Stimulated activated CD4-positive, alpha-beta T cell treated with anti-CD3 and anti-CD28 coated beads, TNF-alpha, amount 100 ng/mL, for 1 hour (primary cell): ENCODE measurements at places on chromosomes 7 and 10.

DNA sequence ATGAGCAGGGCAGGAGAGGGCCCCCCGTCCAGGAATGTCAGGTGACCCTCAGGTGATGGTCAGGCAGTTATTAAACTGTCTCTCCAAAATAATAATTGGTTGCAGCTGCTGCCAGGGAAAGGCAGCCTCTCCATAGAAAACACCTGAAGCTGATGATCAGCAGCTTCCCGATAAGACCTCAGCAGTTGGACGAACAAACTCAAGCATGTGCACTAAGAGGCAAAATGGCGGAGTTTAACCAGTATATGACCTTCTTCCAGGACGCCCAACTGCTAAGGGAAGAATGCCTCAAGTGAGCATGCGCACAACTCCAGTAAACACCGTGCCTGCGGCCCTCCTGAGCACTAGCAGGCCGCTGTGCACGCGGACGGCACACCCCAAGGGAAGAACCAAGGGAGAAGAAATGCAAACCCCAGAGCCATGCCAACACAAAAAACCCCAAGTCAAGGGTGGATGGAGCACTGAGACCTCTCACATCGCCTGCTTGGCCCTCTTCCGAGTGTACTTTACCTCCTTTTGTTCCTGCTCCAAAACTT is 38.9 kb upstream of the ADARB2 start:
- DNase-seq = no peak

DNA sequence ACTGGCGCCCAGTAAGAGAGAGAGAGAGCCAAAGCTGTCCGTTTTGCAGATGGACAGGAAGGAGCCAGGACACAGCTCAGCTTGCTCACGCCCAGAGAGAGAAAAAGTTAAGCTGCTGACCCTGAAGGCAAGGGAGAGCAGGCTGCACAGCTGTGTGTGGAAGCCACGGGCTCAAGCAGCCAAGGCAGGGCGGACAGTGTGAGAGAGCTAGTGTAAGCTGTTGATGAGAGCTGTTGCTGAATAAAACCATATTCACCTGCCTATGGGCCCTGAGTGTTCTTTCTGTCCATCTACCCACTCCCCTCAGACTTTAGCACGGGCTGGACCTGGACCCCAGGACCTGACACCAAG is 5.4 kb downstream of the INMT start:
- no peak for DNase-seq

GRCh38 chr7:23594879-23595604 is 2.1 kb upstream of the CCDC126 start:
- DNase-seq = no peak

- no peak for DNase-seq
Observed at GRCh38 chr7:23715099-23715498, 5.1 kb downstream of the STK31 start.

- no peak for DNase-seq
Observed at GRCh38 chr7:134515569-134516468, 11.5 kb upstream of the AKR1B10 start.

DNA sequence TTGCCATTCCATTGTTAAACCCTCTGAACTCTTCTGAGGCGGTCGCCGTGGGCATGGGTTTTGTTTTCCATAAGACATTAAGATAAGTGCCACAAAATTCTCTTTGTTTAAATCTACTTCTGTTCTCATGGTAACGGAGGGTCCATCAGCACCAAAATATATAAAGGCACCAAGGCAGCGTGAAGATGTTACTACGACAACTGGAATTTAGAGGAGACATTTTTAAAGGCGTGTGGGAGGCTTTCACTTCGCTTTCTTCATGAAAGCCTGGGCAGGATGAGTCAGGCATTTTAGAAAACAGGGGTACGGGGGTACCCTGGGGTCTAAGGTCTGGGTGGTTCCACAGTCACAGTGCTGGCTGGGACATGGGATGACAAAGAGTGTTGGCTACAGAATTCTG is 34.0 kb downstream of the SMKR1 start:
- no peak for DNase-seq

GRCh38 chr7:157458254-157458633 is 121.4 kb downstream of the DNAJB6 start:
- no peak for DNase-seq

DNA sequence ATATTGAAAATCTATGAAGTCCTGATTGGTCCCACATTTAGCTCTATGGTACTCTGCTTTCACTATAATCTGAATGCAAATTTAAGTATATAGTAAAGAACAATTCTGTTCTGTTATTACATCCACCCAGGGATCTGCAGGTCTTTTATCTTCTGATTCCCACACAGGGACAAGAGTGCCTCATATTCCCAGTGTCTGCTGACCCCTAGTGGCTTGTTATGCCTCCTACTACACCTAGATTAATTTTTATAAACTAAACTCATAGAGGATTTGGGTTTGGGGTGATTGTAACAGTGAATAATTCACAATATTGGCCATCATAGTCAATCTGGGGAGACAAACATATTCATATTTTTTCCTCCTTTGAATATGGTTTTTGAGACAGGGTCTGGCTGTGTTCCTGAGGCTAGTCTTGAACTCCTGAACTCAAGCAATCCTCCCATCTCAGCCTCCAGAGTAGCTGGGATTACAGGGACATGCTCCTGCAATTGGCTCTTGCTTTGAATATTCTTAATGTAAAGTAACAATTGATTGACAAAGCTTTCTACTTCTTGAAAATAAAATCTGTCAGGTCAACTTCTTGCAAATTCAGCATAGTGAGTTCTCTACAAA is 282.1 kb downstream of the KCND2 start:
- DNase-seq = no peak

DNA sequence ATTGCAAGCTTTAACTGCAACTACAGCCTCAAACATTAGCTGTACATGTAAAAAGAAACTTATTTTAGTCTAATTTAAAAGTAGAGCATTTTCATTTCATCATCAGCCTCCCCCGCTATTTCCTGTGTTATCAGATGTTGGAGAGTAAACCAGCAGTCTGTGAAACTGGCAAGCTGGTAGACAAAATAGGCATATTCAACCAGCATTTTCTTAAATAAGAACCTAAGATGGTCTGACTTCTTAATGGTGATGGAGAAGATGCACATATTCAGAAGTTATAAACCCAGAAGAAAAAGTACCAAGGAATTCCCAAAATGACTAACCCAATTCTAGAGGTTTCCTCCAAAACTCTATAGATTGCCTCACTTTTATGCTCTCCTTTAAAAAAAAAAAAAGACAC is 24.9 kb downstream of the PIK3AP1 start:
- no peak for DNase-seq

DNA sequence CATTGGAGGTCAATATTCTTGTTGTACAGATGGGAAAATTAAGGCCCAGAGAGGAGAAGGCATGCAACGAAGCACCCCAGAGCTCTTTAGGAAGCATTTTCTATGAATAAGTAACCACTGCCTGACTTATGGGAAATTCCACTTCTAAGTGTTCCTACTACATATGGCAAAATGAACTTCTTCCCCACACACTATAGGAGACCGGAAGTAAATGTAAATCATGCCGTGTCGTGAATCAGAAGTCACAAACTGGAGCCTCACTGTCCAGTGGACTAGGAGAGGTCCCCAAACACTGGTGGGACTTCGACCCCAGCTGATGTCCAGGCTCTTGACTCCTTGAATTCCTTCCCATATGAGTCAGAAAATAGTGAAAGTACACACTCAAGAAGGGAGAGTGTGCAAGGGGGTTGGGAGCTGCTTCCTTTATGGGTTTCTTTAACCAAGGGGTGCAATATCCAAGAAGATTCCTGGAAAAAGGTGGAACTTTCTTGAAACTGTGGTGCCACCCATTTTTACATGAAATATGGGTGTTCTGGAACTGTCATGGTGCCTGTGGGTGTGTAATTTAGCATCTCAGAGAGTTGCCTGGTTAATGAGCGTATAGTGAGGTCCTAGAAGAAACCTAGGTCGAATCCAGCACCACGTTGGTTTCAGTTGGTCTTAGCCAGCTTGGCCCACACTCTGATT is 6.7 kb downstream of the RASSF4 start:
- DNase-seq = no peak

DNA sequence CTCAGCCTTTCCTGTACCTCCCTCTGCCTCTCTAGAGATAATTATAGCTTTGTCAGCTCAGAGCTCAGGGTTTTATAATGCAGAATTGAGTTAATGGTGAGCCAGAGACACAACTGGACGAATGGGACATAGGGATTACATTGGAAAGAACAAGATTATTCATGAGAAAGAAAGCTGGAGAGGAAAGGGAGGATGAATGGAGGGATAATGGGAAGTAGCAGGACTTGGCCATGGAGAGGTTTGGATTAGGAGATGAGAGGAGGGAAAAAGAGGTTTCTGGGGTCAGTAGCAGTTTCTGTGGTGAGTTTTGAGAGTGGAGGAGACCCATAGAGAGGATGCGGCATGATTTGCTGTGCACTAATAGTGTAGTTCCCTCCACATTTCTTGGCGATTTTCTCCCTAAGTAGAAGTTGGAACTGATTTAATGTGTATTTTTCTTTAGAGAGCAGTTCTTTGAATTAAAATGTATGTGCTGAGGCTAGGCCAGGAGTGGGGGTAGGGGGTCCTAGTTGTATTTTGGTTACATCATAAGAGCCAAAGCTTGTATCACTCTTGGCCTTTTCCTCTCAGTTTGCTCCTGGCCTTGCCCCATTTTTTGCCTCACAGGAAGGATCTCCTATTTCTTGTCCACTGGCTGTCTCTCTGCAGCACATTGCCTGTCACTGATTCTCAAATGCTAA is 107.4 kb downstream of the MKX start:
- no peak for DNase-seq

GRCh38 chr10:88082391-88082790 is 219.0 kb downstream of the PTEN start:
- DNase-seq = no peak

DNA sequence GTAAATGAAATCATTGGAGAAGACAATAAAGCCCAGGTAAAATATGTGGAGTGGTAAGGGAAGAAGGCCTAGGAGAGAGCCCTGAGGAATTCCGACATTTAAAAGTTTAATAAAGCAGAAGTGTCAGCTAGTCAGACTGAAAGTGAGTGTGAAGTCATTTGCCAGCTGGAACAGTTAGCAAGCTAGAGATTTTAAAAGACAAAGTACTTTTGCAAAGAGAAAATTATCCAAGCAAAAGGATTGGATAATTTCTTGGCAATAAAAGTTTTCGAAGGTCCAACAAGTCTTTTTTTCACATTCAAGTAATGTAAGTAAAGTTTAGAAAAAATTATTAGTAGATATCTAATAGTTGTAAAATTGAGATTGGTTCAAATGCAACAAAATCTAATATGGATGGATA is 27.1 kb upstream of the SEMA3C start:
- no peak for DNase-seq

DNA sequence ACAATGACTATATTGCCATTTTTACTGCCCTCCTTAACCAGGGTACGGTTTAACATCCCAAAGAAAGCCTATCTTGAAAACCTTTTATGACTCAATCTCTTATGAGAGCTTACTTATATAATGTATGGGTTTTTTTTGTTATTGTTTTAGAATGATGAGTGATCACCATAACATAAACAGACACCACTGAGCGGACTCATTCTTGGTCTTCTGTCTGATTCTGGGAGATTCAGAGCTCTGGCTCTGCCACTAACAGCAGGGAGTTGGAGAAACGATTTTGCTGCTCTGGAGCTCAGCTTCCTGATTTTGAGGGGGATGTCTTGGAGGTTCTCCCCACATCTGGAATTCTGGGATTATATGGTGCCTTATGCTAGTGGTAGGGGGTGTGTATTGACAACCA is 244.1 kb downstream of the FRMD4A start:
- DNase-seq = no peak

GRCh38 chr7:91280185-91280584 is 16.0 kb downstream of the FZD1 start:
- no peak for DNase-seq

- DNase-seq = no peak
Observed at GRCh38 chr7:135273581-135273980, 39.9 kb downstream of the STRA8 start.

GRCh38 chr7:151963895-151964870 is 7.9 kb downstream of the GALNTL5 start:
- no peak for DNase-seq

- no peak for DNase-seq
Observed at GRCh38 chr7:5418285-5418582, 5.4 kb downstream of the TNRC18 start.

- DNase-seq = no peak
Observed at GRCh38 chr10:12603766-12604470, 254.6 kb downstream of the CAMK1D start.

- DNase-seq = no peak
Observed at GRCh38 chr10:26380815-26381214, 57.3 kb upstream of the APBB1IP start.

DNA sequence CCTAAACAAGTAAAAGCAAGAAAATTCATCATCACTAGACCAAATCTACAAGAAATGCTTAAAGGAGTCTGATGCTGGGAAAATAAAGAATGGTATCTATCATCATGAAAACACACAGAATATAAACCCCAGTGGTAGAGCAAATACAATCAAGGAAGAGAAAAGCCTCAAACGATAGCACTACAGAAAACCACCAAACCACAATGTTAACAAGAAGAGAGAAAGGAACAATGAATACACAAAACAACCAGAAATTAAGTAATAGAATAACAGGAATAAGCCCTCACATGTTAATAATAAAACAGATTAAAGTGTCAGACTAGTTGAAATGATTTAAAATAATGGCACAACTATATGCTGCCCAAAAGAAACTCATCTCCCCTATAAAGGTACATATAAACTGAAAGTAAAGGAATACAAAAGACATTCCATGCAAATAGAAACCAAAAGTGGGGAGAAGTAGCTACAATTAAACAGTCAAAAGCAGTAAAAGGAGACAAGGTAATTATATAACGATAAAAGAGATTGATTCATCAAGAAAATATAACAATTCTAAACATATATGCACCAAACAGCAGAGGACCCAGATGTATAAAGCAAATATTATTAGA is 77.3 kb downstream of the JMJD1C start:
- DNase-seq = no peak

DNA sequence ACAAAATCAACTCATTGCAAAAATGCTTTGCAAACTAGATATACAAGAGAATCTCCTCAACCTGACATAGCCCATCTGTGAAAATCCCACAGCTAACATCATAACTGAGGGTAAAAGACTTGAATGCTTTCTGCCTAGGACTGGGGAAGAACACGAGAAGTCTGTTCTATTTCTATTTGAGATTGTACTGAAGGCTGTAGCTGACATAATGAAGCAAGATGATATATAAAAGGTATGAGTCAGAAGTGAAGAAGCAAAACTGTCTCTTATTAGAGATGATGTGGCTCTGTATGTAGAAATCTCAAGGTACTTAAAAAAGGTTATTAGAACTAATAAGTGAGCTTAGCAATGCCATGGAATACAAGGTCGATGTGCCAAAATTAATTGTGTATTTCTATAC is 639.9 kb upstream of the PFKP start:
- no peak for DNase-seq

- DNase-seq = peak; percentile 18
Observed at GRCh38 chr7:111752022-111752582, 189.8 kb upstream of the IMMP2L start.

DNA sequence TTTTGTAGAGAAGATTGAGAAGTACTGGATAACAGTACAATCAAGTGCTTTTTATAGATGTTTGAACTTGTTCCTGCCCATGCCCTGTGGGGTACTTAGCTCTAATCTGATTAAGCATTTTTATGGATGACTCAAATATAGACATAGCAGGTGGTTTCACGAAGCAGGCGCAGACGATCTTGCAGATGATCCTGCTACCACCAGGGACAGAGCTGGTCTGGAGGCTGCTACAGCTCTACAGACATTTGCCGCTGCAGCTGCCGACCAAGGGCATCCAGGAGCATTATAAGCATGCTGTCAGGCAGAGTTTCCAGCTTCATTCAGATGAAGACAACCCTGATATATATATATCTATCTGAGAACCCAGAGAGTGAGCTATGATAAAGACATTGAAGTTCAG is 650.4 kb downstream of the NXPH1 start:
- no peak for DNase-seq
